ENCODE measurements at places on chromosomes 4 and X.

DNA sequence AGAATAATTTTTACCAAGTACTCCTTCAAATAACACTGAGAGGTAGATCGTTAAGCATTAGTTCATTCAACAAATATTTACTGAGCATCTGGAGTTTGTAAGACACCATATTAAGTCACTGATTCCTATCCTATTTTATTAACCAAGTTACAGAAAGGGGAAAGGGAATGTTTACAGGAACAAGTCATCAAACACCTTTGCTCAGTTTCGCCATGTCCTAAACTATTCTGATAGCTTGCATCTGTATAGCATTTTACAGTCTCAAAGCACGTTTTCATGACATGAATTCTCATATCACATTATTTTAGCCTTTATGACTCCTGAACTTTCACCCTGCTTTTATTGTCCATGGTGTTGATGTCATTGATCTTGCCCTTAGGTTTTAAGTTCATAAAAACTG, 89.2 kb downstream of the AREG start:
- H3K36me3 ChIP-seq, result no peaks in the 10 kb centered on the region
- H3K27me3 ChIP-seq, result no peaks in the 10 kb centered on the region
- H3K4me1 ChIP-seq, result no peaks in the 10 kb centered on the region
- no peak overlapping the region for H3K4me3 ChIP-seq
- H3K27ac ChIP-seq, result no peak overlapping the region

- no peaks in the 10 kb centered on the region for H3K4me1 ChIP-seq
- H3K27me3 ChIP-seq, result no peaks in the 10 kb centered on the region
- H3K27ac ChIP-seq, result no peak overlapping the region
- H3K36me3 ChIP-seq, result no peaks in the 10 kb centered on the region
- DNase-seq, result no peak
Observed at GRCh38 chrX:108163333-108164082, 71.9 kb downstream of the ATG4A start.

- no peak overlapping the region for H3K4me3 ChIP-seq
- no peaks in the 10 kb centered on the region for H3K4me1 ChIP-seq
- no peak for DNase-seq
- no peak overlapping the region for H3K27ac ChIP-seq
Observed at GRCh38 chrX:531611-531936, 99.0 kb upstream of the SHOX start.

- peaks cover 4% of the 10 kb centered on the region for H3K36me3 ChIP-seq
- no peak overlapping the region for H3K4me3 ChIP-seq
- H3K4me1 ChIP-seq, result peaks cover under 1% of the 10 kb centered on the region
Observed at GRCh38 chr4:53315300-53315699, 50.6 kb downstream of the SCFD2 start.

DNA sequence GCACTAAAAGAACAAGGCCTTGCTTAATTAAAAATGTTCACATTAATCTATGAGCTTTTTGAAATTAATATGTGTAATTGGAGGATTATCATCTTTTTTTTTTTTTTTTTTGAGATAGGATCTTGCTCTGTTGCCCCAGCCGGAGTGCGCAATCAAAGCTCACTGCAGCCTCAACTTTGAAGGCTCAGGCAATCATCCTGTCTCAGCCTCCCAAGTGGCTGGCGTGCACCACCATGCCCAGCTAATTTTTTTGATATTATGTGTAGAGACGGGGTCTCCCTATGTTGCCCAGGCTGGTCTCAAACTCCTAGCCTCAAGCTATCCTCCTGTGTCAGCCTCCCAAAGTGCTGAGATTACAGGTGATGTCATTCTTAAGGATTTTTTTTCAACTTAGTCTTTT, 20.0 kb downstream of the PRPS1 start:
- no peaks in the 10 kb centered on the region for H3K4me1 ChIP-seq
- no peak for DNase-seq
- H3K4me3 ChIP-seq, result no peak overlapping the region
- no peak overlapping the region for H3K27ac ChIP-seq

DNA sequence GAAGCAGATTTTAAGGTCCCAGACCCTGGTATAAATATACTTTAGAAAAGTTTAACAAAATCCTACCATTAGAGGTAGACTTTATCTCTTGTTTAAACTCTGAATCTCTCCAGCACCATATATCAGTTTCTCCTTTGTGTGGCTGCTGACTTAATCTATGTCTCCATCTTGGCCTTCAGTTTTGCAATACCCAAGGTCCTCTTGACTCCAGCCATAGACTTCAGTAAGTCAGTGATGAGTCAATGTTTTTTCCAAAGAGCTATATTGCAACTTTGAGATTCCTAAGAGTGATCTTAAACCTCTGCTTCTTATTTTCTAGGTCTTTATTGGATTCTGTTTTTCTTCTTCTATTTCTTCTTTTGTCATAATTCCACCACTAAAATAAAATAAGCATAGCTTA, 50.8 kb upstream of the ADGRL3 start:
- H3K36me3 ChIP-seq, result no peaks in the 10 kb centered on the region
- no peak for DNase-seq
- no peaks in the 10 kb centered on the region for H3K4me1 ChIP-seq
- H3K27ac ChIP-seq, result no peak overlapping the region

Measured in esophagus muscularis mucosa (tissue), 4 donors.